ENCODE measurements at places on chromosomes 13 and 19. TPM values are rescaled to one million over a fixed set of nuclear protein-coding genes. Genes with fewer than 3 reads are reported as not detected.

The ZNF541 gene
- not detected for total RNA-seq

The FGF9 gene
- total RNA-seq, result not detected

The RASAL3 gene
- total RNA-seq, result 1.9 TPM

The PRODH2 gene
- 172 TPM for total RNA-seq

DNA sequence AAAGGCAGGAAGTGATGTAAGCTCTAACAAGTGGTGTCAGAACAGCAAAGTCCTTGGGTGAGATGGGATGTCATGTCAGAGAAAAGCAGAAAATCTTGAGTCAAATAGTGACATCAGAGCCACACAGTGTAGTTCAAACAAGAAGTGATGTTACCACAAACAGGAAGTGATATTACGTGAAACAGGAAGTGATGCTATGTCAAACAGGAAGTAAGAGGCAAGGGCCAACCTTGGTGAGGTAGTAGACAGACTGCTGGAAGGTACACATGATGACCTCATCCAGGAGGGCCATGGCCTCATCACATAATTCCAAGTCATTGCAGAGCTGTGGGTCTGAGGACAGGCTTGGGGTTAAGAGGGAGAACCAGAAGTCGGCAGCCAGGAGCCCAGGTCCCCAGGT lies 7.0 kb upstream of the MAMSTR start:
- no peaks in the 10 kb centered on the region for H3K4me1 ChIP-seq
- H3K36me3 ChIP-seq, result no peaks in the 10 kb centered on the region
- no peak overlapping the region for H3K4me3 ChIP-seq
- H3K27ac ChIP-seq, result peak overlapping the region; percentile 64
- no peaks in the 10 kb centered on the region for H3K27me3 ChIP-seq

- DNase-seq, result no peak
- no peaks in the 10 kb centered on the region for H3K36me3 ChIP-seq
- no peaks in the 10 kb centered on the region for H3K4me1 ChIP-seq
- no peaks in the 10 kb centered on the region for H3K27me3 ChIP-seq
- no peak overlapping the region for H3K4me3 ChIP-seq
Observed at GRCh38 chr13:53520132-53520531, 491.5 kb downstream of the OLFM4 start.

GRCh38 chr19:311813-312261 lies 20.6 kb upstream of the PLPP2 start:
- H3K27ac ChIP-seq, result no peak overlapping the region
- no peaks in the 10 kb centered on the region for H3K27me3 ChIP-seq
- H3K36me3 ChIP-seq, result peaks cover 2% of the 10 kb centered on the region
- no peak overlapping the region for H3K4me3 ChIP-seq
- no peak for DNase-seq
- no peaks in the 10 kb centered on the region for H3K4me1 ChIP-seq

The ELAVL1 gene
- 32.8 TPM for total RNA-seq

The TBXA2R gene
- total RNA-seq, result 10.4 TPM

The GRK1 gene
- not detected for total RNA-seq

GRCh38 chr13:94712812-94713560 lies 641 bp upstream of the SOX21 start:
- DNase-seq, result no peak
- H3K27me3 ChIP-seq, result peaks cover 10% of the 10 kb centered on the region
- peaks cover 3% of the 10 kb centered on the region for H3K4me1 ChIP-seq
- no peaks in the 10 kb centered on the region for H3K36me3 ChIP-seq
- no peak overlapping the region for H3K27ac ChIP-seq

DNA sequence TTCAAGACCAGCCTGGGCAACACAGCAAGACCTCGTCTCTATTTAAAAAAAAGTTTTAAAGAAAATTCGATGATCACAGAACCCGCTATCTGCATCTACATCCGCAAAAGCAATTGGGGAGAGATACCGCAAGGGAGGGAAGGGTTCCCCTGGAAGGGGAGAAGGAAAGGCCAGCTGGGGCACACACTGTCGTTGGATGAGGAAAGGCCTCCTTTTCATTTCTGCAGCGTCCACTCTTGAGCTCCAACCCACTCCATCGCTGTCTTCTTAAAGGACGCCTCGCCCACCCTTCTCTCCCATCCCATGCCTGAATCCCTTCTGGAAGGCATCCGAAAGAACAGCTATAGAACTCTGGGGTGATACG lies 3.2 kb upstream of the PRKCG start:
- H3K4me3 ChIP-seq, result peak overlapping the region; percentile 48
- H3K36me3 ChIP-seq, result no peaks in the 10 kb centered on the region
- H3K27ac ChIP-seq, result no peak overlapping the region

DNA sequence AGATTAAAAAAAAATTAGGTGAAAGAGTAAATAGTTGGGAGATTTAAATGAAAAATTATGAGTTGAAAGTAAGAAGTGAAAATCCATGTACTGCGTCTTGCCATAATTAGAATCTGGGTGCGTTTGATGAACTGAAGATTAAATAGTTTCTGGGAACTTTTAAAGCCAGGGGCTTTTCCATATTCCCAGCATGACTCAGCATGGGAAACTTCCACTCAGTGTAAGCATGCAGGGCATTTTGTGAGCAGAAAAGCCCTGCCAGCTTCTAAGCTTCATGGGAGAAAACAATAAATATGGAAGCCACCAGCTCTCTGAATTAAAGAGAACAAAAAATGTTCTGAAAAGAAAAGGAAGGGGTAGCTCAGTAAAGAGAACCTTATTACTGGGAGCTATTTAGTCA lies 62.0 kb upstream of the EDNRB start:
- no peaks in the 10 kb centered on the region for H3K36me3 ChIP-seq
- no peaks in the 10 kb centered on the region for H3K4me1 ChIP-seq
- H3K27ac ChIP-seq, result no peak overlapping the region
- no peak overlapping the region for H3K4me3 ChIP-seq
- DNase-seq, result no peak
- H3K27me3 ChIP-seq, result no peaks in the 10 kb centered on the region

DNA sequence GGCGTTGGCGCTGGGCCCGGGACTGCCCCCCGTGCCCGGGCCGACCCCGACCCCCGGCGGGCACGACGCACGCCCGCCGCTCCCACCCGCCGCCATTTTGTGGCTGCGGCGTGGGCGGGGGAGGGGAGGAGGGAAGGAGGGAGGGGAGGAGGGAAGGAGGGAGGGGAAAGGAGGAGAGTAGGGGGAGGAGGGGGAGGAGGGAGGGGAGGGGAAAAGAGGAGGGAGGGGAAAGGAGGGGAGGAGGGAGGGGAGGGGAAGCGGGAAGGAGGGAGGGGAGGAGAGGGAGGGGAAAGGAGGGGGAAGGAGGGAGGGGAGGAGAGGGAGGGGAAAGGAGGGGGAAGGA lies at the start of gene BTBD2:
Gene BTBD2 (minus strand): TSS at position 107 of the 343 bp plus-strand sequence. CDS start 11 bp downstream, at position 96.
- DNase-seq, result no peak
- no peaks in the 10 kb centered on the region for H3K36me3 ChIP-seq
- peak within 1 kb of the TSS; percentile 34 for H3K4me3 ChIP-seq
- no peaks in the 10 kb centered on the region for H3K27me3 ChIP-seq
- H3K4me1 ChIP-seq, result no peaks in the 10 kb centered on the region

- H3K27ac ChIP-seq, result no peak overlapping the region
- no peaks in the 10 kb centered on the region for H3K27me3 ChIP-seq
- no peak for DNase-seq
- H3K4me1 ChIP-seq, result no peaks in the 10 kb centered on the region
Observed at GRCh38 chr13:99867535-99868257, 103.9 kb downstream of the ZIC5 start.

The SLC1A6 gene
- total RNA-seq, result not detected

The ZNF844 gene
- 3.4 TPM for total RNA-seq

DNA sequence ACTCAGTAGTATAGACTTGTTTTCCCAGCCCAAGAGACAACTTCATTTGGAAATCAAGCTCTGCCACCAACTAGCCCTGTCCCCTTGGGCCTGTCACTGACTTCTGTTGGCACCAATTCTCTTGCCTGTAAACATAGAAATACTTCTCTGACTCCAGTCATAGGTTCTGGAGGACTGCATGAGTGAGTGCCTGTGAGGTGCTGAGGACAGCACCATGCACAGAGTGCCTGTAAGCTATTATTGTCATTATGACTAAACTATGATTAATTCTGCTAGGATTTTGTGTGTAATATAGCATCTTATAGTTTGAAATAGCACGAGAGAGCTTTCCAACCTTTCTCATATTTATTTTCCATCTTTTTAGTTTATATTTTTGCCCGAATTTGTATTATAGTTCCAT lies 247.9 kb downstream of the MYO16 start:
- DNase-seq, result no peak
- no peaks in the 10 kb centered on the region for H3K27me3 ChIP-seq
- H3K4me3 ChIP-seq, result no peak overlapping the region
- H3K36me3 ChIP-seq, result no peaks in the 10 kb centered on the region
- no peaks in the 10 kb centered on the region for H3K4me1 ChIP-seq

DNA sequence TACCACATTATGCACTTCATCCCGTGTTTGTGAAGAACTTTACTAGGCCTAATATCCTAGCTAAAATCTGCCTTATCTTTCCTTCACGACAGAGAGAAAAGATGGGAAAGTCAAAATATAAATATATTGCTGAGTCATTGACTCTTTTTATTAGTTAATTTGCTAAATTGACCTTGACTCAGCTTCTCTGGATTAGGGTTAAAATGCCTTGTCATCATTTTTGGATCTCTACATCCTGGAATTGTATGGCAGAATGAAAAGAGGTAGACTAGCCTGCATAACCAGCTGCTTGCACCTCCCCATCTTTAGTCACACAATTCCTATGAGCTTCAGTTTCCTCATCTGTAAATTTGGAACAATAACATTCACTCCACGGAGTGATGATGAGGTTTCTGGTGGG lies 280.3 kb downstream of the DCT start:
- H3K27ac ChIP-seq, result no peak overlapping the region
- H3K27me3 ChIP-seq, result no peaks in the 10 kb centered on the region
- H3K4me1 ChIP-seq, result no peaks in the 10 kb centered on the region
- no peak overlapping the region for H3K4me3 ChIP-seq
- no peak for DNase-seq

The NOTCH3 gene
- 1.7 TPM for total RNA-seq

DNA sequence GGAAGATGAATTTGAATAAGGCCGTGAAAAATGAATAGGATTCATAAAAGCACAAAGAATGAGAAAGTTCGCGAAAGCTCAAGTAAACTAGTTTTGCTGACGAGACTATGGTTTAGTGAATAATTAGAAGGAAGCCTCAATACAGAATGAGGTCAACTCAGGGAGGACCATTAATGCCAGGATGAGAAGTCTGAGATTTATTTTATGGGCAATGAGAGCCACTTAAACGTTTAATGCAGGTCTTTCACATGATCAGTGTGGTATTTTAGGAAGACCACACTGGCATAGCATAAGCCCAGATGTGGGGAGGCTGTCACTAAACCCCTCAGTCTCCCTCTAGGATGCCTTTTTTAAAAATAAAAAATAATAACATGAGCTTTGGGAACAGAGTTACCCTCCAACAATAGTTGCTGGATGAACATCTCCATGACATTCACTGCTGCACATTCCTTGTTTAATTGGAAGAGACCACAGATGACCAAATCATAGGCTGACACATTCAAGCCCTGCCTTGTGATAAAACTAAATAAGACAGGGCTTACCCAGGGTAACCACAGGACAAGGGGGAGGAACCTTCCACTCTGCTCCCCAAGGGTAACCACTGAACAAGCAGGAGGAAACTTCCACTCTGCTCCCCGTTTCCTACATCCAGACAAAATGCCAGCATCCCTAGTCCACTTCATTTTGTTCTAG lies 43.6 kb upstream of the LSM14A start:
- DNase-seq, result no peak
- no peak overlapping the region for H3K4me3 ChIP-seq
- H3K36me3 ChIP-seq, result no peaks in the 10 kb centered on the region
- H3K27ac ChIP-seq, result no peak overlapping the region
- H3K27me3 ChIP-seq, result no peaks in the 10 kb centered on the region

DNA sequence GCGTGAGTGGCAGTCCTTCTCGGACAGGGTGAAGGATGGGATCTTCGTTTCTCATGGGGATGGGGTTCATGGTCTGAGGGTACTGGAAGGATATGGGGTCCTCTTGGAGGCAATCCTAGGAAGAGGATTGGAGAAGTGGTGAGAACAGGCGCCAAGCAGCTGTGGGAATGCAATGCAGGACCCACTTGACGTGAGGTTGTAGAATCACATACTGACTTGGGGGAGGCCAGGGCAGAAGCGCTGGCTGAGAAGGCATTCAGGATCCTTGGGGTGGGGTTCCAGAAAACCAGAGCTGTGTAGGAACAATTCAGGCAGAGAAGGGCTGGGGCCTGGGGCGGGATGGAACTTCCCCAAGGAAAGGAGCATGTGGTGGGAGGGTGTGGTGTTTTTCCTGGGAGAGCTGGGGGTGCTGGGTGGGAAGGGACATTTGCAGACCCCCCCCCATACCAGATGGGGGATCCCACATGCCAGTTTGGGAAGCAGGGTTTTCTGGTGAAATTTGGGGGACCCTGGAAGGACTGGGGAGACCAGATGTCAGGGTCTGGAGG lies 852 bp downstream of the KLK1 start:
- no peaks in the 10 kb centered on the region for H3K4me1 ChIP-seq
- H3K4me3 ChIP-seq, result no peak overlapping the region
- H3K36me3 ChIP-seq, result no peaks in the 10 kb centered on the region
- DNase-seq, result no peak
- no peaks in the 10 kb centered on the region for H3K27me3 ChIP-seq
- no peak overlapping the region for H3K27ac ChIP-seq
